ENCODE measurements at places on chromosomes 4 and X.

DNA sequence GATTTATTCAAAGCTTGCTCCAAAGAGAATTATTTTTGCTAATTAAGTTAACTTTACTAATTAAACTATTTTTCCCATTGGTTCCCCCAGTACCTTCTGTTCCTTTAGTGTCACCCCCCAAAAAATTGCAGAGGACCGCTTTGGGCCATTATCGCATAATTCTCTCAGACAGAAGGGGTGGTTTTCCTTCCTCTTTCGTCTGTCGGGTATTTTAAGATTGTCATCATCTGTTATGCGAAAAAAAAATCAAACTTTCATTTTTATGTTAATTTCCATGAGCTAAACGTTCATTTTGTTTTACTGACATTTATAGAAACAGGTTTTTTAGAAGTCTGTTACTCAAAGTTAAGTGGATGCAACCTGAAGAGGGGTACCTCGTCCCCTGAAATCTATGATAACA lies 76.2 kb upstream of the DDX3X start:
- DNase-seq, result no peak

DNA sequence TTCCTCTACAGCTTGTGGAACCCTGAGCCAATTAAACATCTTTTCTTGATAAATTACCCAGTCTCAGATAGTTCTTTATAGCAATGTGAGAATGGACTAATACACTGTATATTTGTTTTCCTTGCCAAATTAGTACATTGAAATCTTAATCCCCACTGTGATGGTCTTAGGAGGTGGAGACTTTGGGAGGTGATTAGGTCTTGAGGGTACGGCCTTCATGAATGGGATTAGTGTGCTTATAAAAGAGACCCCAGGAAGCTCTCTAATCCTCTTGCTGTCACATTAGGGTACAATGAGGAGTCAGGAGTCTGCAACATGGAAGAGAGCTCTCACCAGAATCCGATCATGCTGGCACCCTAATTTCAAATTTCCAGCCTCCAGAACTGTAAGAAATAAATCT lies 86.6 kb downstream of the TIGD2 start:
- no peak for DNase-seq

GRCh38 chr4:4461850-4462249 lies 74.9 kb downstream of the NSG1 start:
- no peak for DNase-seq

- no peak for DNase-seq
Measured at GRCh38 chrX:20056704-20057103, 60.0 kb downstream of the MAP7D2 start.

GRCh38 chrX:40153345-40154249 lies 55.8 kb upstream of the BCOR start:
- DNase-seq, result no peak

DNA sequence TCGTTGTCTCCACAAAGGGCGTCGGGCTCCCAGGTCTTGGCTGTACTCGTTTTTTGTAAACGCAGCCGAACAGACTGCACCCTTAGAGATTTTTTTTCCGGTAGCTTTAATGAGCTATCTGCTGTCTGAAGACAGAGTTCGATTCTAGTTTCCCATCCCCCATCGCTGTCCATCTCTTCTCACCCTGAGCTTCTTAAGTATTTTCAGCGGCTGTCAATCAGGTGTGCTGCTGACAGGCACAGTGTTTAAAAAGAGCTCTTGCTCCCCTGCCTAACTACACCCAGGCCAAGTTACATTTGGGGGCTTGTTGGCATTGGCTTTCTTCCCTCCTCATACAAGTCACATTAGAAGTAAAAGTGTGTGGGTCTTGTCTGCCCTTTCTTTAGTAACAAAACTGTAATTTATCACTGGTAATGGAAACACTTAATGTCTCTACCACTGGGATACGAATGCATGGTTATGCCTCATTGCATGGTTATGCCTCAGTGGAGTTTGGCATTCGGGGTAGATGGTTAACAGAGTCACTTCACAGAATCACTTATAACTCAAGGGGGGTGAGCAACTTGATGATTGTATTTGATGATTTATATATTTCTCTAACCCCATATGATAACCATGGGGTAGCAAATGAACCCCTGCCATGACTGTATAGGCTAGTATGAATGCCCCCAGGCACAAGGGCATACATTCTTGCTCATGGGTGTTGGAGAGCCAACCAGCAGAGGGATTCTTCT lies 1.4 kb upstream of the ARHGAP6 start:
- no peak for DNase-seq

- no peak for DNase-seq
Measured at GRCh38 chr4:30854531-30854930, 134.4 kb downstream of the PCDH7 start.

- DNase-seq, result peak; percentile 15
Measured at GRCh38 chr4:97987019-97987648, 156.1 kb downstream of the STPG2 start.

DNA sequence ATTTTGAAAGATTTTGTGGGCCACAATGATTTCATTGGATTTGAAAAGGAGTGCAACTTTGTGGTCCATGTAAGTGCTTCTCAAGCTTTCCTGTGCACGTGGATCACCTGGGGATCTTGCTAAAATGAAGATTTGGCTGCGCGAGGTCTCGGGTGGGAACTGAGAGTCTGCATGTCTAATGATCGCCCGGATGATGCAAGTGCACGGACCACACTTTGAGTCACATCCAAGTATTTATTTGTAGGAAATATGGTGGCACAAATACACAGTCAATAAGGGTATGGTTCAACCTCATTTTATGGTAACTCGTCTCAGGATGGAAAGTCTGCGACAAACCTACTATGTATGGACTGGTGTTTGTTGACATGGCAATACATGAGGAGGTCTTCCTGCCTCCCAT lies 899 bp downstream of the BMX start:
- DNase-seq, result no peak

DNA sequence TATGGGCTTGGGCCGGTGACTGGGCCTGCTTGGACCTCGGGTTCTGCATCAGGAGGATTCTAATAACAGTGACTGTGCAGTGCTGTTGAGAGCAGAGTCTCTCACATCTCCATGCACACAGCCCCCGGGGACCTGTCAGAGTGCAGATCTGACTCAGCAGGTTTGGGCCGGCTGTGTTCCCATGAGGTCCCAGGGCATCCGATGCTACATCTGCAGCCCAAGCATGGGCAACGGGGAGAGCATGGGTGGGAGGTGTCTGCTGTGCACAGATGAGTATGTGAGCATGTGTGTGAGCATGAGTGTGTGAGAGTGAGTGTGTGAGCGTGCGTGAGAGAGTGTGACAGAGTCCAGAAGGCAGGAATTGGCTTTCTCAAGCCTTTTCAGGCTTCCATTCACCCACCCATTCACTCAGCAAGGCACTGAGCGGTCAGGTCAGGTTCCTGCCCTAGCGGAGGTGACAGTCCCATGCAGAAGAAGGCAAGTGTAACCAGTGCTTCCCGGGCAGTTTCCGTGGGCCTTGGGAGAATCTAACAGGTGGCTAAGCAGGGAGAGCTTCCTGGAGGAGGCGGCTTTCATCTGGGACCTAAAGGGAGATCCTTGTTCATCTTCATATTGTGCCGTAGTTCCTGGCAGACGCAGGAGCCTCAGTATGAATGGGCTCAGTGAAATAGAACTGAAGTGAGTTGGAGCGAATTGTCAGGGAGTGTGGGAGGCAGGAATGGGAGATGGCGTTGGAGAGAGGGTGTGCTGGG lies 62.6 kb downstream of the SORCS2 start:
- DNase-seq, result no peak

DNA sequence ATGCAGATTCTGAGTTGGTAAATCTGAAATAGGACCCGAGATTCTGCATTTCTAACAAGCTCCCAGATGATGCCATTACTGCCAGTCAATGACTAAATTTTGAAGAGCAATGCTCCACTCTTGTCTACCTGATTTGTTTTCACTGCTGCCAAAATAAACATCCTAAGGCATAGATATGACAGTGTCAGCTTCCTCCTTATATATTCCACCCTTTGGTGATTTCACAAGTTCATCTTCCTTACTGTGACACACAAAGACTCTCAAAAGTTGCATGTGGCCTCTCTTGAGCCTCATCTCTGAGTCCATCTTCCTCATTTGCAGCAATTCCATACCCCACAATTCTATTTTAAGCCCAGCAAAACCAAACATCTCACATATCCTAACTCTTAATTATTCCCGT lies 110.9 kb downstream of the FBXW7 start:
- no peak for DNase-seq

DNA sequence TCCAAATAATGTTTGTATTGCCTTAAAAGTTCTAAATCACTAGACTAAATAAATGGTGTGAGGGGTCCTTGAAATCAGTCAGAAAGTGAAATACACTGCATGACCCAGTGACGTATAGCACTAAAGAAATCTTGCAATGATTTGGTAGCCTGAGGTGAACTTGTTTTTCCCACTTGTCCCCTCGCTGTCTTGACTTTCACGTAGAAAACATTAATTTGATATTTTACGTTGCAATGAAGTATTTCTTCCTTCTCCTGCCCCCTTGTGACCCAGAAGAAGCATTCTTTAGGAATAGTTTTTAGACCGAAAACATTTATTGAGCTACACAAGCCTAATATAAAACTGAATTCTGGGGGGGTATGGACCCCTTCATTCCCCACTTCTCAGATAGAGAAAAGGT lies 3.7 kb downstream of the KLB start:
- DNase-seq, result no peak

DNA sequence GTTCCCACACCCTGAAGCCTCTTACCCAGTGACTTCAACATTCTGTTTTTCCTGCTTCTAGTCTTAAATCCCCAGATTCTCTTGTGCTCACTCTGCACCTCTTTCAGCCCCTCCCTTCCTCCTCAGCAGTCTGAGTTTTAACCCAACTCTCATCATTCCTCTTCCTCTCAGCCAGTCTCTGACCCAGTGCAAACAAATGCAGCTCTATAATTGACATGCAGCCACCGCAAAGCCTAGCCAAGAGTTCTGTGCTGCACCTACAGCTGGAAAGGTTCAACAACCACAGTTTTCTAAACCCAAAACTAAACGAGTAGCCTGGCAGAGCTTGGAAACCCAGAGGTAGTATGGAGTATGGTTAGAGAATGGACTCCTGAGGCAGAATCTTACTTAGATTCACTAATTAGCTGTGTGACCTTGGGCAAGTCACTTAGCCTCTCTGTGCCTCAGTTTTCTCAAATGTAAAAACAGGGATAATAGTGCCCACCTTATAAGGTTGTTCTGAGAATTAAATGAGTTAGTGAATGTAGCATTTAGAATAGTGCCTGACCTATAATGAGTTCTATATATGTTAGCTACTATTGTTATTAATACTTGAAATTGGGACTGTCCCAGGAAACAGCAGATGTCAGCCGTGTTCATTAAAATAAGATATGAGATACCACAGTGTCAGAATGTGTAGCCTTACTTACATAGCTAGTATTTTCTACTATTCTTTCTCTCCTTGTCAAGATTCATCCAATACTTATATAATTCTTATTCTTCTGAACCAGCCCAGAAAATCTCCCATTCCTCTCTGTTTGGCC lies 3.5 kb downstream of the TMEM154 start:
- DNase-seq, result no peak

GRCh38 chr4:147778942-147779341 lies 47.1 kb downstream of the ARHGAP10 start:
- no peak for DNase-seq

- no peak for DNase-seq
Measured at GRCh38 chrX:129000797-129001196, 522.5 kb downstream of the SMARCA1 start.

DNA sequence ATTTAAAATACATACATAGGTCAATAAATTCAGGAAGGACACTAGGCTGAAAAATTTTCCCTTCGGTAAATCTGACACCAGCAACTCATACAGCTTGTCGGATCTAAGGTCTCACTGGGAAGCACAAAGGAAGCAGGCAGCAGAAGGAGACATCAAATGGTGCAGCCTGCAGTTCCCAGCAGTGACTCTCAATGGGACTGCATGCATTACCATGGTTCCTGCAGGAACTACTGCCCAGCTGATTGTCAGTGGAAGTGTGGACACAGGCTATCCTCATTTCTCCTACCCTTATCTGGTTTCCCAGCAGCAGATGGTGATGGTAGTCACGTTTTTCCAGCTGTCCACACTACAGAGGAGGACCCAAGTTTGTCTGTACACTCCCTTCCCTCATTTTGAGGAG lies 113.3 kb downstream of the PPP1R2C start:
- no peak for DNase-seq

GRCh38 chr4:137510557-137511265 lies 21.6 kb downstream of the PCDH18 start:
- peak; percentile 23 for DNase-seq

GRCh38 chrX:150316564-150316963 lies 46.6 kb upstream of the MAMLD1 start:
- no peak for DNase-seq

GRCh38 chr4:129167640-129168260 lies 71.8 kb downstream of the C4orf33 start:
- DNase-seq, result no peak

DNA sequence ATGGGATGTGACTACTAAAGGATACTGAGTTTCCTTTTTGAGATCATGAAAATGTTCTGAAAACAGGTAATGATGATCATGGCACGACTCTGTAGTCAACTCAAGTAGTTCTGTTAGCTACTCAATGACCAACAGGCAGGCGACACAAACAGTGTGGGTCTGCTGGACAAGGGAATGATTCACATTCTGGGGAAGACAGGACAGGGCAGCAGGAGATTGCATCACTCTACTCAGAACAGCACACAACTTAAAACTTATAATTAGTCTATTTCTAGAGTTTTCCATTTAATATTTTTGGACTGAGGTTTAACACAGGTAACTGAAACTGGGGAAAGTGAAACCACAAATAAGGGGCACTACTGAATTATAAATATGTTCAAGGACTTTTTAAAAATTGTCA lies 365.2 kb downstream of the PRDM5 start:
- DNase-seq, result no peak

- DNase-seq, result no peak
Measured at GRCh38 chrX:26146024-26146423, 7.9 kb downstream of the MAGEB18 start.

DNA sequence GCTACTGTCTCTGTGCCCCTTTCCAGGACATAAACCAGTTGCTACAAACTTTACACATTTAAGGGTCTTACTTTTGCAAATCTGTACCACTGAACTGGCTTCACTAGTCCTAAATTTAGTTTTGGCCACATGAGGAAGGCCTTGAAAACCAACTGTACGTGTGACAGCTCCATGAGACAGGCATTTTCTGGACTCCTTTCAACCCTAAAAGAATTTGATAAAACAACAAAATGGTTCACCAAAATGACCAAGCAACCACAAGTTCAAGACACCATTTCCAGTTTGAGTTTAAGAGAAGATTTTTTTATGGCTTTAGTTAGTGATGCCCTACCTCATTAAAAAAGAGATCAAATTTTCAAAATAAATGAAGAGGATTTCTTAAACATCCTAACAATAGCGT lies 246.4 kb downstream of the ZNF674 start:
- no peak for DNase-seq

DNA sequence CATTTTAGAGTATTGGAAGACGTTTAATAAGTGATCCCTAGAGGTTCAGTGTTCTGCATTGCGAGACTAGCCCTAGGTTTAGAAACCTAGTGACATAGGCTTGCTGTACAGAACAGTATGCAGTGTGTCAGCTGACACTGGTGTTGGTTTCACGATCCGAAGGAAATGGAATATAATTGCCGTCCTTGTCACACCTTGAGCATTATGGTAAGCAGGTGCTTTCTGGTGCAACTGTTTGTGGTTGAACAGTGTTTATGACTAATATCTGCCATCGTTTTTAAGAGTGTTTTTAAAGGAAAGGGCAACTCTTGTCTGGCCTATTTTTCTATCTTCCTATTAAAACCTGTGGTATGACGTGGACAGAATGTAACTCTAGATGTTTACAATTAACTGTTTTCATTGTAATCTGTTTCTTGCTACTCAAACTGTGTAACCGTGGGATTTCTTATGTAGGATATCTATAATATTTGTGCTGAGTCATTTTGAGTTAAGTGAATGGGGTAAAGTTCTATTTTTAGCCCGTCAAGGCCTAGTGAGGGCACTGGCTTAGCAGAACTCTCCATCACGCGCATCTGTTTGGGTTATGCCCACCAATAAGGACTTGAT lies 53.8 kb upstream of the TBC1D14 start:
- DNase-seq, result no peak
